BJ (cell line): ENCODE measurements at places on chromosomes 5 and 9. TPM values are rescaled to one million over a fixed set of nuclear protein-coding genes. Genes with fewer than 3 reads are reported as not detected.
A peak's percentile ranks its signal among the peaks of the same experiment; 100 is the strongest.

Gene DBH
- not detected in 2 replicates for polyA plus RNA-seq

Gene RAB14
- 18.3 and 20.0 TPM in 2 replicates for polyA plus RNA-seq

Gene BRINP1
- polyA plus RNA-seq: 0.60 TPM in 2 replicates

Gene AK1
- 65.1 and 102 TPM in 2 replicates for polyA plus RNA-seq

Gene LHX2
- polyA plus RNA-seq: 0.11 and 0.13 TPM in 2 replicates

Gene PCDHB11
- polyA plus RNA-seq: 0.10 and 0.22 TPM in 2 replicates

Gene NUDT12
- 3.4 and 7.7 TPM in 2 replicates for polyA plus RNA-seq

Gene SLC36A2
- not detected in 2 replicates for polyA plus RNA-seq

Gene C5orf52
- polyA plus RNA-seq: not detected in 2 replicates

- DNase-seq: no peak
Measured at GRCh38 chr9:108016446-108016845, 526.9 kb upstream of the KLF4 start.

DNA sequence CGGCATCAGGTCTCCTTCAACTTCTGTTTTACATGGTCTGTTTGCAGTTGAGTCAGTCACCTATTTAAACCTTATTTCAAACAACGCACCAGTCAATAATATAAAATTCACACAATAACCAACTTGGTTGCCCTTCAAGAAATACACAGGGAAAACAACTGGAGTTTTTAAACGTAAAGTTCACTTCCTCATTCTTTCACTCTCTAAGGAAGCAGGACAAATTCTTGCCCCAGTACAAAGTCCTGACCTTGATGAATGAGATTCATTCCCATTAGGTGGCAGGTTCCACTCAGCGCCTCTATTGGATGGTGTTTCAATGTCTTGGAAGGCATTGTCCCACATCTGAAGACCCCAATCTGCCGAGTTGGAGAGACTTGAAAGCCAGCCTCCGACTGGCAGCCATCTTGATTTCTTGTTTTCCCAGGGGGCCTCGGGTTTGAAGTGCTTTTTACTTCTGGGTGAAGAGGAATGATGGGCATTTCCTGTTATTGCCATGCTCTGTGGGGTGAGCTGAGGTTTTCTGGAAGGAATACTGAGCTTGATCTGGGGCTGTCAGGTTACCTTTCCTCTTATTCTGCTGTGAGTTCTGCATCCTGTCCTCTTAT lies 105.0 kb downstream of the ACER2 start:
- DNase-seq: no peak

- no peak for DNase-seq
Measured at GRCh38 chr5:78162253-78162862, 132.1 kb downstream of the AP3B1 start.

GRCh38 chr5:13034061-13034460 lies 910.4 kb downstream of the DNAH5 start:
- DNase-seq: no peak

DNA sequence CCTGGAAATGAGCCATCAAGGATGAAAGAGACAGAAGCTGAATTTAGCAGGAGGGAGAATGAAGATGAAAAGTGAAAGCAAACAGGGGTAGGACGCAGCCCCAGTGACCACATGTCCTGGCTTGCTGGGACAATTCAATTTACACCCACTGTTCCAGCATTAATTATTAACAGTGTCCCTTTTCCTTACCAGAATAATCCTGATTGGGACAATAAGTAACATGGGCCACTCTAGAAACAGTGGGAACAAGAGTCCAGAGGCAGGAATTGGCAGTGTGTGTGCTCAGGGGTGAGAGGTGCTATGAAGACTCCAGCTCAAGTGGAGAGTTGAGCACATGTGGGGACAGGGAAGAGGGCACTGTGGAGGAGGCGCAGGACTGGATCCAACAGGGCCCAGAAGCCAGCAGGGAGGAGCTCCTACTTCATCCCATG lies 147.1 kb downstream of the C5orf15 start:
- DNase-seq: no peak

DNA sequence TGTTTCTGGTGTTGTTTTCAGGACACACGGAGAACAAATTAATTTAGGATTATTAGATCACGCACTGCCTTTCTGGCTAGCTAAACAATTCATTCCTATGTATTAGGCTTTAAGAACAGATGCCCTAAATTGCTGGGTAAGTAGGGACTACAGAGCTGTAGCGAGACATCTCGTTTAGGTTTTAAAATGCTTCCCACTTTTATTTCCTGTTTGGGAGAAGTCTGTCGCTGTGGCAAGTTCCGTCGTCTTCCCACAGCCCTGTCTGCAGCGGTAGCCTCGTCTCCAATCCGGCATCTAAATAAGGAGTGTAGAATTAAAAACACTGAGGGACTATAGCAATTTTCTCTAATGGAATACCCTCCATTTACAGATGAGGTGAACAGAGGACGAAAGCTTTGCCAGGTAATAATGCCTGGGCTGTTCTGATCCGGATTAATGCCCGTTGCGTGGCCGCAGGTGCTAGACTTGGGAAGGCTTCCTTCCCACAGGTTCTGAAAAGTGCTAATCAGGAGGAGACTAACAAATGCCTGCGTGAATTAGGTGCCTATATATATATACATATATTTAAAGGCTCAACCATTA lies 1.3 kb upstream of the TRIM36 start:
- no peak for DNase-seq

DNA sequence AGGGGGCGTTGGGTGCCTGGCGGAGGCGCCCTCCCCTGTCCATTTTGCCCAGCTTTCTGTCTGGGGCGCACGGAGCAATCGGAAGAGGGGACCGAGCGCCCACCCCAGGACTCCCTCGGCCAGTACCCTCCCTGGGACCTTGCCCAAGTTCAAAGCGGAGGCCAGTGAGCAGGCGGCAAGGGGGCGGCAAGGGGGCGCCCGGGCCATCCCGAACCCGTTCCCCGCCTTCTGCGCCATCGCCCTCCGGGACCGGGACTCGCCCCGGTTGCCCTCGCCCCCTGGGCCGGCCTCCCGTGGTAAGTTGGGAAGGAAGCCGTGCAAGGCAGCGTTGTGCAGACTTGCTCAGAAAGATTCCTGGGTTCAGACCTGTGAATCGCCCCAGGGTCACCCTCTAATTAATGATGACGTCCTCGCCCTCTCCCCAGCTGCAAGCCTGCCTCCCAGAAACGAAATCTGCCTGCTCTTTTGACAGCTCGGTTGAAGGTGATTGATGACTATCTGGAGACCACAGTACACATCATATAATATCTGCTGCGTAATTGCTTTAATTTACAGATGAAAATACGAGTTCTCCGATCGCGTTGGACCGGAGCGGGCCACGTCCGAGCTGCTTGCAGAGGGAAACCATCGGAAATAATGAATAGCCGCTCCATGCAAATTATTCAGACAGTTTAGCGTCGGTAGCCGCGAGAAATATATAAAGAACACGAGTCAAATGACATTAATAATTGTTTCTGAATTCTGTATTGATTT lies 1.4 kb upstream of the IRX4 start:
- DNase-seq: no peak

DNA sequence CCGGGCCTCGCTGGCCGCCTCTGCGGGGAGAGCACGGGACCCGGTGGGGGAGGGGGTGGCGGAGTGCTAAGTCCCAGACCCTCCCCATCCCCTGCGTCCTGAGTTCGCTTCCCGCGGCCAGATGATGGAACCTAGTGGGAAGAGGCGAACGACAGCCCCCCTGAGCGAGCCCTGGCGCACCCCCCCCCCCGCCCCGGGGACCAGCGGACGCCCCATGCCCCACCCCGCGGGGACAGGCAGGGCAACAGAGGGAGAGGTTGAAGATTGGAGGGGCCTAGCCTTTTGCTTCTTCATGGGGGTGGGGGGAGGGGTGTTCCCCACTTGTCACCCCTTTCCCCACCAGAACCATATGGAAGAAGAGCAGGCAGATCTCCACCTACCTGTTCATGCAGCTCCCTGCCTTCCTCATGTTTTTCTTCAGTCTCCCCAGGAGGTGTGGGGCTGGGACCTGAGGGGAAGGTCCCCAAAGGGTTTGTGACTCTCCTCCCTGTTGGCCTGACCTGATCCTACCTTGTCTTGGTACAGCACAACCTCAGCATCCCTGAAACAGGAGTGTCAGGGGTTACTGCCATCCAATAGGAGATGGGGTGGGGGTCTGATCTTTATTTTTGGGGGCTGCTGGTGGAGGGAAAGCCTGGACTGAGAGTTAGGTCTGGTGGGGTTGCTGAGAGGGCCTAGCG lies 485 bp downstream of the FAM53C start:
- no peak for DNase-seq

GRCh38 chr5:38715696-38716095 lies 130.1 kb upstream of the OSMR start:
- no peak for DNase-seq

- DNase-seq: no peak
Measured at GRCh38 chr5:37774912-37775483, 64.8 kb downstream of the GDNF start.

- DNase-seq: no peak
Measured at GRCh38 chr9:128771094-128771721, 519 bp downstream of the ZER1 start.

GRCh38 chr5:400282-401145 lies 42.5 kb upstream of the EXOC3 start:
- peak; percentile 99 for DNase-seq

DNA sequence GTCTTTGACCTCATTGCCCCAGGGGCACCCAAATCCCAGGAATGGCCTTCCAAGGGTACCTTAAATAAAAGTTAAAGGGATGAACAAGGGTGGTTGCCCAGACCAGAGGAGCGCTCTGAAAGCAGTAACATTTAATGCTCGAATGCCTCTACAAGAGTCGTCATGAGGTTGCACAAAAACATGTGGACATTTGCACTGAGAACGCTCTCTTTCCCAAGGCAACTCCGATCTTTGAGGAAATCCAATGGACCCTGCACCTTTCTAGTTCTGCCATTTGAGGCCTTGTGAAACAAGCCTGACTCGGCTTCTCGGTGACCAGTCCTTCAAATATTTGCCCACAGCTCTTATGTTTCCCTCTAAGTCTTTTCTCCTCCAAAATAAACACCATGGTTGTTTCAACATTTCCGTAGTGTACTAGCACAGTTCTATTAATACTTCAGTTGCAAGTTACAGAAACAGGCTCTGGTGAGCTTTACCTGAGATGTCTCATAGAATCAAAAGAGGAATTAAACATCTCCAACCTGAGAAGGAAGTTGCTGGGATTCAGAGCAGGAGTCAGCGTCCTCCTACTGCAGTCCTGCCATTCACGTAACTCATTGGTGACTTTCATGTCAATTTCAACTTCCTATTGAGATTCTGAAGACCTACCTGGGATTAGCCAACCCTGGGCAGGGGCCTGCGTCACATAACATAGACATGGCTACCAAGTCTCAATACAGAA lies 168.8 kb upstream of the RAI14 start:
- DNase-seq: peak; percentile 79

GRCh38 chr5:80238778-80239679 lies 16.8 kb downstream of the SERINC5 start:
- no peak for DNase-seq

DNA sequence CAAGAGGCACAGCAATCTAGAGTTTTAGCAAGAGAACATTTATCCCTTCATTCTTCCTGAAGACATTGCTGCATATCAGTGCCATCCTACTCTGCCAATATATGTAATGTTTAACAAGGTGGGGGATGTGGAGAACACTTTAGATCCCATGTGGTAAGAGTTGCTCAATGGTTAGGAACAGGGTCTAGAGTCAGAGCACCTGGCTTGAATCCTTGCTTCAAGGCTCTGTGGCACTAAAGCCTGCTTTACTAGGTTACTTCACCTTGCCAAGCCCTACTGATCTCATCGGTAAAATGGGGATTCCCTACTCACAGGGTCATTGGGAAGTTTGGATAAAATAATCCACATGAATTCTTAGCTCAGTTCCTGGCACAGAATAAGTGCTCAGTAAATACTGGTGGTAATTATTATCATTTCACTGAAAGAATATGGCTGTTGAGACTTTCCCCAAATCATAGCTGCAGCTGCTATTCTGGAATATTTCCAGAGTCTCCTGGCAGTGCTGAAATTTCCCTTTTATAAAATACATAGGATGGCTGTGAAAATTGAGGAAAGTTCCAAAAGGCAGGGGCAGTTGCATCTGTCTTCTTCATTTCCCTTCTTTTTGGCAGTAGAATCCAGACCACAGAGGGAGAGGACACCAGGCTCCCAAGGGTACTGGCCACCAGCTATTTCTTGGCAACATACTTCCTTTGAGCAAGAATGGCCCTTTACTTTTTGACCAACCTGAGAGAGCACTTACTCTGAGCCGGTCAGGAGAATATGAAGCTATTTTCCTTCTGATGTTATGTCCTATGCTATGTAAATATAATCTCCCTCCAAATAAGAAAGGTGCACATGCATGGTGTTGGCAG lies 142.8 kb downstream of the PALM2AKAP2 start:
- no peak for DNase-seq

- no peak for DNase-seq
Measured at GRCh38 chr5:180052211-180052818, 19.2 kb downstream of the RNF130 start.

DNA sequence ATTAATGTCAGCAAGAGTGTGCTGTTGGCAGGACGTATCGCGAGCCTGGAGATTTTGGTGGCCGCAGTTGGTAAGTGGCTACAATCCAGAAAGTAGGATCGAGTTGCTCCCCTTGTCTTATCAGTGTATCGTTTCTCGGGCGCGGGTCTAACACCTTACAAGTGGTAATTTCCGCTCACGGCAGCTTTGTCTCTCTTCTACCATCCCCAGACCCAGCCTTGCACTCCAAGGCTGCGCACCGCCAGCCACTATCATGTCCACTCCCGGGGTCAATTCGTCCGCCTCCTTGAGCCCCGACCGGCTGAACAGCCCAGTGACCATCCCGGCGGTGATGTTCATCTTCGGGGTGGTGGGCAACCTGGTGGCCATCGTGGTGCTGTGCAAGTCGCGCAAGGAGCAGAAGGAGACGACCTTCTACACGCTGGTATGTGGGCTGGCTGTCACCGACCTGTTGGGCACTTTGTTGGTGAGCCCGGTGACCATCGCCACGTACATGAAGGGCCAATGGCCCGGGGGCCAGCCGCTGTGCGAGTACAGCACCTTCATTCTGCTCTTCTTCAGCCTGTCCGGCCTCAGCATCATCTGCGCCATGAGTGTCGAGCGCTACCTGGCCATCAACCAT lies 1.1 kb downstream of the PTGER4 start:
- DNase-seq: no peak

DNA sequence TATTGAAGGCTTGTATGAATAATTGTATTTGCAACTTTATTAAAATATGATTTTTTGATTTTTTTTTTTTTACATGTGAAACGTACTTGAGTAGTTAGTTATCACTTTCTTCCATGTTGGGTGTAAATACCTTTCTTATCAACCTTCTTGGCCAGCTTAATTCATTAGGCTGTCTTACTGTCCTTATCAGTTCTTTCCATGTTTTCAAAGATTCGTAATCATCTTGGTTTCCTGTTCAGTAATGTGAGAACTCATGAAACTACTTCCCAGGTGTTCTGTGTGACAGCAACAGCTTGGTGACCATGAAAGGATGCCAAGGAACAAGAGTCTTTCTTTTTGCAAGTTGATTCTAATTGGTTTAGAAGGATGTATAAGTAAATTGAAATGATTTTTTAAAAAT lies 100.0 kb downstream of the ADGRV1 start:
- DNase-seq: no peak
